ENCODE measurements at places on chromosomes 12 and 14.
A peak's percentile ranks its signal among the peaks of the same experiment; 100 is the strongest.

GRCh38 chr12:107912421-107913004, 138.0 kb downstream of the ASCL4 start:
- DNase-seq: peak; percentile 19

DNA sequence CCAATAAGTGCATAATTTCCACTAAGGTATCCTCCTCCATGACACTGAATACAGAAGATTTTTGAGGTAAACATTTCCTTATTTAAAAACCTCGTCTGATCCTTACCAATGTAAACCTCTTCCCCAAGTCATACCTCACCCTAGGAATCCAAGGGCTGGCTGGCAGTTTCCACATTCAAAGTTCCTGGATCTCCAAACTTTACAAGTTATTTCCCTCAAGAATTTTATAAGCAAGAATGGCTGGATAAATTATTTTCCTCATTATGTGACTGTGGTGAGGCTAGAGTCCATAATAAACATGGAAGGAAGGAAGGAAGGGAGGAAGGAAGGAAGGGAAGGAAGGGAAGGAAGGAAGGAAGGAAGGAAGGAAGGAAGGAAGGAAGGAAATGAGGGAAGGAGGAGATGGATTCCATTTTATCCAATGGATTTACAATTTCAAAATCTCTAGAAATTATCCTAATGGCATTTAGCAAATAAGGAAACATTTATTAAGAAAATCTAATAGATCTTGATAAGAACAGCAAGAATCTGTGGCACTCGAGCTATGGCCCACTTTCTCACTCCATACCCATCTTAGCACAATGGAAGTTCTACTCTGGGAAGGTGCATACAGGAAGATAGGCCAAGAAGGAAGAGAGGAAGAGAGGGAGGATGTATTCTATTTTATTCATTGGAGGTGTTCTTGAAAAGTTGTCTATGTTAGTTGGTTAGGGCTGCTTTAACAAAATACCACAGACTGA, 477.8 kb upstream of the TMPO start:
- DNase-seq: no peak

GRCh38 chr14:92886337-92886736, 36.6 kb upstream of the CHGA start:
- peak; percentile 58 for DNase-seq

DNA sequence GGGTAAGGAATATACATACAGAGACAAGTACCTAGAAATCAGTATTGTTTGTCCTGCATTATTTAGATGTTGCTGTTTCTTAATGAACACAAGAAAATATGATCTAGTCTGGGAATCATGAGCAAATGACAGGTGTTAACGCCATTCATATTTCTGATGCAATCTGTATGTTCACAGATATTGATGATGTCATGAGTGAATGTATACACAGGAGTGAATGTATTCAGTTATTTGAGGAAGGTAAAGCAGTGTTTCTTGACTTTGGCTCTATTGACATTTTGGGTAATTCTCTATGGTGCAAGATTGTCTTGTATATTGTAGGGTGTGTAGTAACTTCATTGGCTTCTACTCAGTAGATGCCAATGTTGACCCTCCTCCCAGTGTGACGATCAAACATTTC, 26.7 kb upstream of the RTL1 start:
- DNase-seq: no peak

DNA sequence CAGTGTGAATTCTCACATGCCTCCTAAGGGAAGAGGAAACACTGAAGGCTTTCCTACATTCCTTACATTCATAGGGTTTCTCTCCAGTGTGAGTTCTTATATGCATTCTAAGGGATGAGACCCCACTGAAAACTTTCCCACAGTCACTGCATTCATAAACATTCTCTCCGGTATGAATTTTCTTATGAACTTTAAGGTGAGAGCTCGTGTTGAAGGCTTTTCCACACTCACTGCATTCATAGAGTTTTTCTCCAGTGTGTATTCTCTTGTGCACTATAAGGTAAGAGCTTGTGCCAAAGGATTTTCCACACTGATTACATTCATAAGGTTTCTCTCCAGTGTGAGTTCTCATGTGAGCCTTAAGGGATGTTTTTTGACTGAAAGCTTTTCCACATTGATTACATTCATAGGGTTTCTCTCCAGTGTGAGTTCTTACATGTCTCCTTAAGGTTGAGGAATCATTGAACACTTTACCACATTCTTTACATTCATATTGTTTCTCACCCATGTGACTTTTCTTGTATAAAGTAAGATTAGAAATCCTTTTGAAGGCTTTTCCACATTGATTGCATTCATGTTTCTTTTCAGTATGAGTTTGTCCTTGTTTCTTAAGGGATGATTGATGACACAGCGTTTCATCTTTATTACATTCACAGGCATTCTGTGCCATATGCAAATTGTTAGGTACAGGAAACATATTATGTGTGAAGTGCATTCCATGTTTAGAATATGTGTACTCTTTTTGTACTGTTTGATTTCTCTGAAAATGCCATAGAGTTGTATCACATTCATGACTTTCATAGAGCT, 9.5 kb downstream of the ZNF891 start:
- DNase-seq: no peak

GRCh38 chr12:109557200-109557599, 16.1 kb downstream of the MMAB start:
- DNase-seq: no peak

- DNase-seq: no peak
These were observed 643.9 kb downstream of the C12orf50 start for GRCh38 chr12:87385322-87385721.

DNA sequence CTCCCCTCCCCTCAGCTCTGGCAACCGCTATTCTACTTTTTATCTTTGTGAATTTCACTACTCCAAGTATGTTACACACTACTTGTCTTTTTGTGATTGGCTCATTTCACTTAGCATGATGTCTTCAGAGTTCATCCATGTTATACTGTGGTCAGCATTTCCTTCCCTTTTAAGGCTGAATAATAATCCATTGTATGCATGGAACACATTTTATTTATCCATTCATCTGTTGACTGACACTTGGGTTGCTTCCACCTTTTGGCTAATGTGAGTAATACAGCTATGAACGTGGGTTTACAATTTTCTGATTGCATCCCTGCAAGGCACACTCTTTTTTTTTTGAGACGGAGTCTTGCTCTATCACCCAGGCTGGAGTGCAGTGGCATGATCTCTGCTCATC, 53.0 kb upstream of the FUT8 start:
- no peak for DNase-seq

DNA sequence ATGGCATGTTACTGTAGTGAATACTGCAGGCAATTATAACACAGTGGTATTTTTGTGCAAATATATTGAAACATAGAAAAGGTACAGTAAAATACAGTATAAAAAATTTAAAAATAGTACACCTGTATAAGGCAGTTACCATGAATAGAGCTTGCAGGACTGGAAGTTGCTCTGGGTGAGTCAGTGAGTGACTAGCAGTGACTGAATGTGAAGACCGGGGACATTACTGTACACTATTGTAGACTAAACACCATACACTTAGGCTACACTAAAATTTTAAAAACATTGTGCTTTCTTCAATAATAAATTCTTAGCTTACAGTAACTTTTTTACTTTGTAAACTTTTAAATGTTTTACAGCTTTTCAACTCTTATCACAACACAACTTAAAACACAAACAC, 181.7 kb downstream of the GALC start:
- DNase-seq: no peak

DNA sequence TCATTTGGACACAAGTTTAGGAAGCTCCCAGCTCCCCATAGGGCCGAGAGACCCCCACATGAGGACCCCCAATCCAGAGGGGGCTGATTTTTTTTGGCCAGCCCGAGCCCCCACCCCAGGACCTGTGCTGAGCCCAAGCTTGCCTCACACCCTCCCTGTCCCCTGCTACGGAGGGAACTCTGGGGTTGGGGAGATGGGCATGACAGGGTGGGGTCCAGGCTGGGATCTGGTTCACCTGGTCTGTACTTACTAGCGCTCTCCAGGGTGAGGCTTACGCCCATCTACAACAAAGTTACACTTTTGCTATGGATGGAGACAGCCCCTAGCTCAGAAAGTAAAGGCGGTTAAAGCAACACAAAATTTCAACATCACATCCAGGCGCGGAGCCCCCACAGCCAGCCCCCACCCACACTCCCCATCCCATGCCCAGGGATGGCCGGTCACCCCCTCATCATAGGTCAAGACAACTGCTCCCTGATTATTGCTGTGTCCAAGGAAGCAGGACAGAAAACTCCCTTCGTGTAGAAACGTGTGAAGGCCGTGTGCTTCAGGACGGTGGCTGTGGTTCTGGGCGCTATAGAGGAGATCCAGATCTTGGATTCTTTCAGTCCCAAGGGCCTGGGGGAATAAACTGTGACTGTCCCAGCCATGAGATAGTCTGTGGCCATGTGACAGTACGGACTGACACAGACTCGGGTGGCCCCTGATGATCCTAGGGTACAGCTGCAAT, 10.7 kb downstream of the SLC25A29 start:
- no peak for DNase-seq

DNA sequence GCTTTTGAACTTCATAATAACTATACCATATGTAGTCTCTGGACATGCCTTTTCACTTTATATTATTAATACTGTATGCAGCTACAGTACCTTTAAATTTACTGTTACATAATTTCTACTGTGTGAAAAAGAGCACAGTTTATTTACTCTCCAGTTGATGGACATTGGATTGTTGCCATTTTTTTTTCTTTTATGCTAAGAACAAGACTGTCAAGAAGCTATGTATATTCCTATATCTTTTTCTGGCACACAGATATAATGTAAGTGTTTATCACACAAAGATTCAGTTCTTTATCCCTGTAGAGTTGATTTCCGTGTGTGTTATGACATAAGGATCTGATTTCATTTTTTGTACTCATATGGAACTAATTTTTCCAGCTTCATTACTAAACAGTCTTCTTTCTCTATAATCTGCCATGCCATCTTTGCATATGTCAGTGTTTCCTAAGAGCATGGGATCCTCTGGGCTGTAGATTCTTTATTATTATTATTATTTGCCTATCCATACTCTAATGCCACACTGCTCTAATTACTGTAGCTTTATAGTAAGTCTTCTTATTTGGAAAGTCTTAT, 593.0 kb upstream of the ATP2B1 start:
- no peak for DNase-seq

DNA sequence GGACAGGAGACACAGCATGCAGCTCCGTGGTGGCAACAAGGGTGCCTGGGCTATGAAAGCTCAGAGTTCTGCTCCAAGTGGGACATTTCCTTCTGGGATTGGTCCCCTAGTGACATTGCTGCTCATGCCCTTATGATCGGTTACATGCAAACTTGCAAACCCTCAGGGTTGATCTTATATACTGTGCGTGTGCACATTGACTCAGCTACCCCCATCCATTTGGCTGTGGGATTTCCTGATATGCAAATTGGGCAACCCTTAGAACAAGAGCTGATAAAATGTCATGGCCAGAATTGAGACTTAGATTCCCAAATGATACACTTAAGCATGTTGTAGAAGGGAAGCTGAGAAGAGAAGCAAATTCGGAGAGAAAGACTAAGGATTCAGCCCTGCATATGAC, 72.8 kb upstream of the BDKRB2 start:
- DNase-seq: no peak

DNA sequence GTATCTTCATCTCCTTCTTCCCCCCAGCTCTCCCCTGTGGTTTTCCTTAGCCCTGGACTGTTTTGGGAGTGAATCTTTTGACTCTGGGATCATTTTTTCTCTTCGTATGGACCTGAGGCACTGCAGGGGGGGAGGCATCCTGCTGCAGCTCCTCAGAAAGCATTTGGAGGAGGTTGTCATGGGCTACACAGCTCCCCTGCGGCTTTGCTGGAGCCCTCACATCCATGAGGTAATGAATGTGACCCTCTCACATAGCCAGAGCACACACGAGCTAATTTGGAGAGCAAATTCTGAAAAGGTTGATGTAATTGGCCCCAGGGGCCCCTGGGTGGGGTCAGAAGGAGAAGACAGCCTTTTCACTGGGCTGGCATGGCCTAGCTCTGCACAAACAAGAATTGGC, 110.9 kb downstream of the PAH start:
- peak; percentile 4 for DNase-seq

GRCh38 chr12:126926023-126926594, 1340.9 kb upstream of the TMEM132C start:
- no peak for DNase-seq

DNA sequence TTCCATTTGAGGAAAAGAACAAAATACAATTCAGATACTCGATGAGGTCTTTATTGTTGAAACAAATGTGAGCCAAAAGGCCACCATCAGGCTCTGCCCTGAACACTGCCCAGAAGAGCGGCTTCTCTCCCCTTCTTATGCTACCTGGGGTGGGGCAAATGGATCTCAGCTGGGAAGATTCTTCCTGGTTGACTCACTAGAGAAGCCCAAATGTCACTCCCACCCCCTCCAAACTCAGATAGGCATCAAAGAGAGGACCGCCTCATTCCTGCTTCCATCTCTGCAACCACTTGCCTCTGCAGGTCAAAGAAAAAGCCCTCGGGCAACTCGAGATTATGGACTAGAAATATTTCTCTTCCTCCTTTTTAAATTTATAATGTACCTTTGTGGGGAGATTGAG, 55.8 kb downstream of the TBX3 start:
- DNase-seq: no peak

DNA sequence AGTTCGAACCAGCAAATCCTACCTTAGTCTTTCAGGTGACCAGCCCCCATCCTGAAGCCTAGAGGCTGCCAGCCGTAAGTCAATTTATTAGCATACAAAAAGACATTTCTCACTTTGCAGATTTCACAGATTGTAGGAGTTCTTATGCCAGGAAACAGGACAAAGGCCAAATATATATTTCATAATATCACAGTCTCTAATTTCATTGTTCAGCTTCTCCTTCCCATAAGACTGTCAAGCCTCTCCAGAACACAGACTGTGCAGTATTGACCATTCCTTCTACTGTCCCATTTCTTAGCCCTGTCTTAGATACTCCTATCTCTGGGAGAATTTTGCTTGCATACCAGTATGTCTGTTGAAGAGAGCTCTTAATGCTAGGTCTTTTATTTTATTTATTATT, 89.2 kb upstream of the RESF1 start:
- no peak for DNase-seq

DNA sequence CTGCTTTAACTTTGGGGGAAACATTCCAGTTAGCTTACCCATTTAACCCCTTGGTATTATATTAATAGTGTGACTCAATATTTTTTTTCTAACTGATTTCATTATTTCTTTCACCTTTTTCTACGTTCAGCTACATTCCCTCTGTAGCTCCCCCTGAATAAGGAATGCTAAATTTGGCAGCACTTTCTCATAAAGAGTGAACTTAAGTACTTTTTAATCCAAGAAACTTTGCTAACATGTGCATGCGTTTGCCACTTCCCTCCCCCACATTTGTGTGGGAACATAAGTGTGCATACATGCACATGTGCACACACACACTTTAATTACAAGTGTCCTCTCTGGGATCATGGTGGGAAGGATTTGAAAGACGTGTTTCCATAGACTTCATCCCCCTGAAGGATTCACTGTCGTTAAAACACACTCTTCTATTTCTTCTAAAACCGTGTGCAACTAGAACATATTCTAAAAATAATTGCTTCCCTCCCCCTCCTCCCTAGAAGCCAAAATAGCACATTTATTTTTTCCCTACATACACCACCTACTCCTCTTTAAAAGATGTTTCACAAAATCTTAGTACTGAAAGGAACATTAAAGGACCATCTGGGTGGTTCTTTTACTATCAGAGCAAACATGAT, 142.6 kb downstream of the PPM1H start:
- DNase-seq: no peak
